ENCODE measurements at places on chromosomes 5 and 9.

GRCh38 chr5:56637321-56637920 lies 177.9 kb upstream of the MAP3K1 start:
- DNase-seq: no peak

DNA sequence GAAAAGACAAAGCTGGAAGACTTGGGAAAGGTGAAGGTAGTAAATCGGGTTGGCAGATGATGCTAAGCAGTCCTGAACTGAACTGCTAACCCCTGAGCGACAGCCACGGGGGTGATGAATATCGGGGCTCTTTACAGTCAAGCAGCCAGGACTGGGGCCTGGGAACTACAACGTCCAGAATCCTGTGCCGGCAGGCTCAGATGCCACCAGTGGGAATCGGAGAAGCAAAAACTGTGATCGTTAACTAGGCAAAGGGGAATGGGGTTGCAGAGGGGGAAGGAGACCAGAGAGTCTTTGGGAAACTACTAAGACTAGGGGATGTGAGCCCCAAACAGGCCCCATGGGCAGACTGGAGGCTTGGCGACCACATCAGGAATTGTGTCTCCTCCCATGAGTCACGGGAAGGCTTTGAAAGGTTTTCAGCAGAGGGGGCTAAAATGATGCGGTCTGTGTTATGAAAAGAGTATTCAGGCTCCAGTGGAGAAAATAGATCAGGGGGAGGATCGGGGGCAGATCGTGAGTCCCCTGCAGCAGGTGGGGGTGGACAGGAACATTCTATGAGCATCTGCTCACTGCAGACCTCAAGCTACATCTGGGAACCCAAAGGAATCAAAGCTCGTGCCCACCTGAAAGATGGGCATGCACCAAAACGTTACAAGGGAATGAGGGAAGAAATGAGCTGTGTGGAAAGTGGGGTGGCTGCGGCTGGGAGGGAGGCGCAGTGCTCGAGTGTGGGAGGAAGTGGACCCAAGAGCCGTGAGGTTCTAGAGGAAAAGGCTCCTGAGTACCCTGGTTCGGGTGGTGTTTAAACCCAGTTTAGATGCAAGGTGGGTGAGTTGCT lies 53.8 kb downstream of the HRH2 start:
- DNase-seq: no peak

DNA sequence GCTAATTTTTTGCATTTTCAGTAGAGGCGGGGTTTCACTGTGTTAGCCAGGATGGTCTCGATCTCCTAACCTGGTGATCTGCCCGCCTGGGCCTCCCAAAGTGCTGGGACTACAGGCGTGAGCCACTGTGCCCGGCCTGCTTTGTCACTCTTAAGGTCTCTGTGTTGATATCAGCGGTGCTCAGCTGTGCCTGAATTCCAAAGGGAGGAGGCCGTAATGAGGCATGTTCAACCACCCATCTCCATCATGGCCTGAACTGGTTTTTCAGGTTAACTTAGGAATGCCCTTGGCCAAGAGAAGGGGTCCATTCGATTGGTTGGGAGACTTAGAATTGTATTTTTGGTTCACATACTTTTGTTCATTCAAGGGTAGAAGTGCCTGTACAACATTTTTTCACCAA lies 22.0 kb downstream of the HSD17B3 start:
- no peak for DNase-seq

GRCh38 chr5:4361753-4362152 lies 766.1 kb downstream of the IRX1 start:
- DNase-seq: no peak

DNA sequence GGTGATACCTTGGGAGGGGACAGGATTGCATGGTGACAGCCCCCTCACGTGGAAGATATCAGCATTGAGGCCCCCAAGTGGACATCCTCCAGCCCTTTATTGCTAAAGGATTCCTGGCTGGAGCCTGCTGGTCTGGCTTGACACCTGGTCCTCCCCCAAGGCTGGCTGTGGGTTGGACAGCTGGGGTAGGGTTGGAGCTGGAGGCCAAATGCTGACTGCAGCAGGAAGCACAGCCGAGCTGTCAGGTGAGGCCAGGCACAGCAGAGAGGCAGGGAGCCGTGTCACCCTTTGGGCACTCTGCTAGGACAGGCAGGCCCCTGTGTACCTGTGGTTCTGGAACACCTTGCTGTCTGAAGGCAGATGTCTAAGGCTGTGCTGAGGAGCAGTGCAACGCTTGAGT lies 2.2 kb downstream of the CACFD1 start:
- no peak for DNase-seq

GRCh38 chr5:109378095-109378494 lies 31.7 kb downstream of the PJA2 start:
- no peak for DNase-seq

GRCh38 chr5:15703901-15704300 lies 203.9 kb downstream of the FBXL7 start:
- DNase-seq: no peak

Measured in AML-193 (cell line).